ENCODE measurements at places on chromosomes 2 and 18.

- DNase-seq, result peak; percentile 27
These were observed 20.5 kb upstream of the CD28 start for GRCh38 chr2:203685789-203686420.

DNA sequence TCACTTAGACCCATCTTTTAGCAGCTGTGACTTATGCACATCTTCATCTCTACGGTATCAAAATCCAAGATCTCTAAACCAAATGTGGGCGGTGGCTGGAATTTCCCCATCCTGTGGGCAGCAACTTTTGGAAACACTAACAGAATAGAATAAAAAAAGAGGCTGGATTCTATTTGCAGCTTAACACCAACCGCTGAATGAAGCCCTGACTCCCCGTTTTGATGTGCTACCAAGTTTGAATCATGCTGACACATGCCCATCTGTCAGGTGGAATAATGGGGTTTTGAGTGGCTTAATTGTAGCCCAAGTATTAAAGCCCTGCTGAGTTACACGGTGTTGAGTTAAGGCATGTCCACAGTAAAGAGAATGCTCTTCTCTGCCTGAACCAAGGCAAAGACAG is 165.2 kb downstream of the MTCL1 start:
- DNase-seq, result no peak

- DNase-seq, result no peak
These were observed 271.8 kb upstream of the TFPI start for GRCh38 chr2:187826023-187826422.

DNA sequence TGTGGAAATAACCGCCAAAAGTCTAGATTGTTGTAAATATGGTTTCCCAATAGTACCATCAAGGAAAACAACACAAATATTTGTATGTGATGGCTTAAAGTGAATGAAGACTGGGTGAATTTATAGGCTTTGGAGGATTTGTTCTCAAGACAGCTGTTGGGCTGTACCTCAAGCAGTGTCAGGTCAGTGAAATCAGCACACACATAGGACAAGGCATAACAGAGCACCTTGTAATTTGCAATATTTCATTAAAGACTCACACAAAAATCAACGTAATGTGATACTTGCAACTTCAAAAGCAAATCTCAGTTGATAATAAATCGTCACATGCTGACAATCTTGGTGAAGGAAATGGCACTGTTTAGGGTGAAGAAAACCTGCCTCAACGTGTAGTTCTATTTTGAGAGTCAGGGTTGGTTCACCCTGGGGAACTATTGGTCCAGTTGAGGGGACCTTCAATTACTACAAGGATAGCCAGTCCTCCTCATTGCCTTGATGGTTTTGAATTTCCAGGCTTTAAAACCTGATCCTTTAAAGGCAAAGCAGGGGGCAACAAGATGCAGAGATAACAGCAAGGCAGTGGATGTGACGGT is 126.8 kb upstream of the ST6GAL2 start:
- no peak for DNase-seq

- peak; percentile 24 for DNase-seq
These were observed 807 bp downstream of the PELI1 start for GRCh38 chr2:64143169-64144056.

DNA sequence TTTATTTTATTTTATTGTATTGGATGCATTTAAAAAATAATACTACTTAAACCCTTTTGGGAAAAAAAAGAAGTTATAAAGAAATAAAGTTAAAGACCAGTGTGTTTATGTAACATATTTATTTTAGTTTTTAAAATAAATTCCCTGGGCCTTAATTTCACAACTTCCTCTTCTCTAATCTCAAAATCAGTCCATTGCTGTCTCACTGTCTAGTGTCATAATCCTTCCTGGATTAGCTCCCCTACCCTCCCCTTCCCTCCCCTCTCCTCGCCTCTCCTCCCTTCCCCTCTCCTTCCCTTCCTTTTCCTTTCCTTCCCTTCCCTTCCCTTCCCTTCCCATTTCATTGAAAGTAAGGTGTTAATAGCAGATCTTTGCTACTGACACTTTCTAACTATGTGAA is 40.3 kb upstream of the ZEB2 start:
- DNase-seq, result no peak

DNA sequence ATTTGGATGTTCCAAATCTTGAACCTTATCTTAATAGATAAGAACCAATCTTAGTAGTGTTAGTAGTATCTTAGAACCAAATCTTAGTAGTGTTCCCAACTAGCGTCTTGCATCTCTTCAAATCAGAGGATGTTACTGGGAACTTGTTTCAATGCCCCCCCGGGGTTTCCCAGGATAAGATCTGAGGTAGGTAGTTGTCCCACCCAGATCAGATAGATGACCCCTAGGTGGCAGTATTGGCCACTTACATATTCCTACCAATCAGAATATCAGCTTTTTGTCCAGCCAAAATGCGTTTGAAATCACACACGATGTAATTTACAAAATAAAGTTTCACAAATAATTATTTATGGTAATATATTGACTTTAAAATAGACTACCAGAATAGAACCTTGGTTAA is 314.8 kb downstream of the MBD2 start:
- DNase-seq, result peak; percentile 1

DNA sequence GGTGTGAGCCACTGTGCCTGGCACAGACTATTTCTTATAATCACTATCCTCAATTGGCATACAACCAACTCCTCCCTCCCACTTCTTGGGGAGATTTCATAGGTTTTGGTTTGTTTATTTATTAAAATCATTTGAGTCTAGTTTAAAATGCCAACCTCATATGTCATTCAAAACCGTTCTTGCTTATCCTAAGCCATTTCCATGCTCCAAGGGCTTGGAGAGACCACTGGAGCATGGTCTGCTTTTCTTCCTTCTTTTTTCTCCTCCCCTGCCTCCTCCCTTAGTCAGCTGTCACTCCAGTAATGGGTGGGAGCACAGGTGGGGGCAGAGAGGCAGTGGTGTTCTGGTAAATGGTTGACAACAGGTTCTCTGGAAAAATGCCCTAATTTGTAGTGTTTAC is 20.4 kb upstream of the KCNS3 start:
- DNase-seq, result no peak

GRCh38 chr2:100853909-100854810 is 34.2 kb downstream of the NPAS2 start:
- DNase-seq, result no peak

- no peak for DNase-seq
These were observed 96.6 kb downstream of the INHBB start for GRCh38 chr2:120442541-120442922.

GRCh38 chr2:128817171-128817570 is 498.5 kb upstream of the HS6ST1 start:
- DNase-seq, result no peak

DNA sequence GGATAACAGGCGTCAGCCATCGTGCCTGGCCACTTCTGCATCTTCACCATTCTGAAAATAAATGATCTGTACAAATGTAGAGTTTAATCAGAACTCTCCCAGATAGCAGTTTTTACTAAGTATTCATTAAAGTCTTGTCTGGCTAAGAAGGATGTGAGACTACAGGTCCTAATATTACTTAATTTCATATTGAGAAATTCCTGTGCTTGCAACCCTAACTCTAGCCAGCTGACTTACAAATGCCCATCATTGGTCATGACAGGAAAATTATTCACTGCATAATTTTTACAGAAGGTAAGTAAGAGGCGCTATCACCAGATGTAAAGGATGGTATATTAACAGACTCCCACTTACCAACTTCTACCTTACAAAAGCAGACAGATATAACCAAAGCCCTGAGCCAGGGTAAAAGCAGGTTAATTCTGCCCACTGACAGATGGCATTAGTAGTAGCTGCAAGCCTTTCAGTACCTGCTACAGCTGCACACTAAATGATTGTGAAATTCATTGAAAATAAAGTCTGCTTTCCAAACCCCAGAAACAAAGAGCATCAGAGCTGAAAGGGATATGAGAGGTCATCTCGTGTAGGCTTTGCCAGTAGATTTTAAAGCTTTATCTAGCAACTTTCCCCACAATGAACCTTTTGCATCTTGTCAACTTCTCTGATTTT is 271.3 kb upstream of the STON1 start:
- no peak for DNase-seq

- DNase-seq, result no peak
These were observed 120.9 kb downstream of the PTGR3 start for GRCh38 chr18:75088021-75088506.

GRCh38 chr2:120703330-120703994 is 32.2 kb upstream of the GLI2 start:
- DNase-seq, result peak; percentile 94

DNA sequence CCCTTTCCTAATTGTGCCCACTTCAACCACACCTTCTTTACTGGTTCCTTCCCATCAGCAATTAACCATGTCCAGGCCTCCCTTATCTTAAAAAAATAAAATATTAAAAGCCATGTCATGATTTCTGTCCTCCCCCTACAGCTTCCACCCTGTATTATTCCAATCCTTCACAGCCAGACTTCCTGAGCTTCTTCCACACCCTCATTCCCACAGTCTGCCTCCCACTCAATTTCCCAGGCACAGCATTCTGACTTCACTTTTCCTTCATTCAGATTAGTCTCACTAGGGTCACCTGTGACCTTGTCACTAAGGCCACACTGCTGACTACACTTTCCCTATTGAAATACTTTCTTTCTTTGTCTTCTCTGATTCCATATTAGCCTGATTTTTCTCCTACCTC is 159.4 kb downstream of the DIS3L2 start:
- no peak for DNase-seq

- DNase-seq, result no peak
These were observed 7.8 kb downstream of the AGAP1 start for GRCh38 chr2:235501673-235502031.

DNA sequence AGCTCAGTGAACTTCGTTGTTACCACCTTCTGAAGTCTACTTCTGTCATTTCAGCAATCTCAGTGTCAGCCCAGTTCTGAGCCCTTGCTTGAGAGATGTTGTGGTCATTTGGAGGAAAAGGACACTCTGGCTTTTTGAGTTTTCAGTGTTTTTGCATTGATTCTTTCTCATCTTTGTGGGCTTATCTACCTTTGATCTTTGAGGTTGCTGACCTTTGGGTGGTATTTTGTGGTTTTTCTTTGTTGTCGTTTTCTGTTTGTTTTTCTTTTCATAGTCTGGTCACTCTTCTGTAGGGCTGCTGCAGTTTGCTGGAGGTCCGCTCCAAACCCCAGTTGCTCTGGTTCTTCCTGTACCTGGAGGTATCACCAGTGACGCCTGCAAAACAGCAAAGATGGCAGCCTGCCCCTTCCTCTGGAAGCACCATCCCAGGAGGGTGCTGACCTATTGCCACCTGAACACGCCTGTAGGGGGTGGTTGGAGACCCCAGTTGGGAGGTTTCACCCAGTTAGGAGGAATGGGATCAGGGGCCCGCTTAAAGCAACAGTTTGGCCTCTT is 74.7 kb downstream of the EPC2 start:
- DNase-seq, result no peak

DNA sequence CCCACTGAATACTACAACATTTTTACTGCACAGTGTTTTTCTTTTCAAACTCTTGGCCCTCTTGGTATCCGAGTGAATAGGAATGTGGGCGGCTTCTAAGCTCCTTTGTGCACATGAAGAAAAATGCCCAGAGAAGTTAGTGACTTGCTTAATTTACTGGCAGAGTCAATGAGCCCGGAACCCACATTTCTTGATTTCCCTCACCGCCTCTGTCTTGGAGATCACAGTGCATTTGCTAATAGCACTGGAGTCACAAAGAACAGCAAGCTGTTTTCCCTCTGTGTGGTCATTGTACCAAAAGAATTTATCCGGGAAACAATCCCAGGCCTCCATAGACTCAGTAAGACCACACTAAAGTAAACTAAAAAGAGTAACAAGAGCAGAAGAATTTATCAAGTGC is 18.9 kb downstream of the STON1 start:
- no peak for DNase-seq

DNA sequence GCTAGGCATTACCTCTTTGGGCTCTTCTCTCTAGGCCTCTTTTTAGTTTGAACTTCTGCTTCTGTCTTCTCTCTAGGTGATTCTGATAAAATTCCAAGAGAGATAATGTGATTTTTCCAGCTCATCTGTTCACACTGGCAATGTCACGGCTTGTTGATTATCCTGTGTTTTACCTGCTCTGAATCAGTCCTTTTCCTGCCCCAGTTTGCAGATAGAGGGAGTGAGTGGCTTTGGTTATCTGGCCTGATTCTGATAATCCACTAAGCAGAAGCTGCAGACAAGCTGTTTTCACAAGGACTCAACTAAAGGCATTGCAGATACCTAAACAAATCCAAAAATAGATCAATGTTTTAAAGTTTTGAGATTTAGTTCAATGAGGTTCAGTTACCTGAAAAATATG is 111.9 kb downstream of the DCC start:
- DNase-seq, result no peak

GRCh38 chr2:21498016-21498415 is 374.2 kb downstream of the TDRD15 start:
- DNase-seq, result no peak

- DNase-seq, result no peak
These were observed 32.8 kb downstream of the LPIN2 start for GRCh38 chr18:2979871-2980790.

GRCh38 chr2:54259413-54260240 is 3.6 kb upstream of the TSPYL6 start:
- DNase-seq, result no peak

GRCh38 chr2:12734914-12735654 is 18.3 kb downstream of the TRIB2 start:
- no peak for DNase-seq

DNA sequence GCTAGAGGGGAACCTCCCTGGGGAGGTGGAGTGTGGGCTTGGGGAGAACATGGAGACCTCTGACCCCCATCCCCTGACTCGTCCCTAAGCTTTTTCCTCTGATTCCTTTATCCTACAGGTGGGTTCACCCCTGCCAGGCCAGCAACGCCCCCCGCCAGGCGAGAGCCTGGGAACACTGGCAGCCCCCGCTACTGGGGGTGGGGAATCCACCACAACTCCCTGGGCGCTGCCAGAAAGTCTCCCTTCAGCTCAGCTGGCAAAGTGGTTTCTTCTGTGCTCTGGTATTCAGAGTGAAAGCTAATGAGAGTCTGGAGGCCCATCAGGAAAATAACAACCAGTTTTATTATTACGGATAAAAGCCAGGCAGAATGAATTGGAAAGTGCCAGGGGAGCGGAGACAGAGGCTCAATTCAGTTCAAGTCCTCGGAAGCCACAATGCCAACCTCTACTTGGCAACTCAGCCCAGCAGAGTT is 2.8 kb downstream of the DIPK1C start:
- no peak for DNase-seq

DNA sequence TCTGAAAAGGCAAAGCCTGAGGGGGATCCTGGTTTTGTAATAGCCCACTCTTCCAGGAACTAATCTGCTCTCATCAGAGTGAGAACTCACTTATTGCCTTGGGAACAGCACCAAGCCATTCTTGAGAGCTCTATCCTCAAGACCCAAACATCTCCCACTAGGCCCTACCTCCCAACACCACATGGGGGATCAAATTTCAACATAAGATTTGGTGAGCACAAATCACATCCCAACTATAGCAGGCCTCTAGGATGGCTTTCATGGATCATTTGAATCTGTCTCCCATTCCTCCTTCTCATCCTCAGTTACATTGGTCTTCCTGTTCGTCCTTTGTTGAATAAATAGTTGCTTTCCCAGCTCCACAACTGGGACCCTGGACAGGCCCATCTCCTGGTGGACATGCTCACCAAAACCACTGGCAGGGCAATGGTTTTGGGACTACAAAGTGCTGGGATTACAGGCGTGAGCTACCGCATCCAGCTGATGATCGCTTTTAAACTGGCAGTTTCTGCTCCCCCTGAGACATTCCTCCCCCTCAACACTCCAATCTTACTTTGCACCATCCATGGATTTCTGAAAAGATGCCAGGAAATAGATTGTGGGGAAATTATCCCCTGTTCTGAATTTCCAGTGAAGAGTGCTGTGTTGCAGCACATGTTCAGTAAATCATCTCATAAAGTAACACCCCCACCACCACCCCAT is 42.6 kb downstream of the MCFD2 start:
- DNase-seq, result no peak

All from HCEC 1CT (cell line).